ENCODE measurements at places on chromosomes 12 and 14. TPM values are rescaled to one million over a fixed set of nuclear protein-coding genes. Genes with fewer than 3 reads are reported as not detected.

GRCh38 chr12:71524626-71525025 is 85.0 kb downstream of the LGR5 start:
- no peaks in the 10 kb centered on the region for H3K4me1 ChIP-seq
- H3K27me3 ChIP-seq, result peaks cover 13% of the 10 kb centered on the region
- peaks cover 5% of the 10 kb centered on the region for H3K36me3 ChIP-seq
- no peak overlapping the region for H3K4me3 ChIP-seq

GRCh38 chr12:71536939-71537622 is 97.5 kb downstream of the LGR5 start:
- H3K4me3 ChIP-seq, result no peak overlapping the region
- peaks cover 7% of the 10 kb centered on the region for H3K27me3 ChIP-seq
- no peaks in the 10 kb centered on the region for H3K36me3 ChIP-seq
- no peak for DNase-seq

ADGRD1 gene
- total RNA-seq, result 2.6 TPM

GRCh38 chr12:90020014-90020413 is 311.4 kb upstream of the ATP2B1 start:
- H3K36me3 ChIP-seq, result no peaks in the 10 kb centered on the region
- H3K27me3 ChIP-seq, result no peaks in the 10 kb centered on the region
- no peak overlapping the region for H3K4me3 ChIP-seq
- DNase-seq, result no peak
- no peak overlapping the region for H3K27ac ChIP-seq

DNA sequence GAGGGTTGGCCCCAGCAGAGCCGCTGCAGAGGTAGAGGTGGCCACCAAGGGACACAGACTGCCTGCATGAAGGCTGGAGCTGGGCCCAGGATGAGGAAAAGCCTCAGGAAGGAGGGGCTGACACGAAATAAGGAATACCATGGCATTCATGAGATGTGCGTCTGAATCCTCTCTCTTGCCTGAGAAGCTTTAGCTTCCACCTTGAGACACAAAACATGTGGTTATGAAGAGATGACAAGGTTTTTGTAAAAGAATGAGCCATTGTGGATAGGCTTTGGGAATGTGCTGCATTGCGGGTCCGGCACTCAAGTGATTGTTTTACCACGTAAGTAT is 82.7 kb downstream of the DAD1 start:
- no peak overlapping the region for H3K4me3 ChIP-seq
- H3K4me1 ChIP-seq, result peaks cover 49% of the 10 kb centered on the region
- no peaks in the 10 kb centered on the region for H3K36me3 ChIP-seq
- DNase-seq, result no peak
- H3K27me3 ChIP-seq, result peaks cover 12% of the 10 kb centered on the region
- H3K27ac ChIP-seq, result no peak overlapping the region

GRCh38 chr14:53938136-53938837 is 18.3 kb downstream of the BMP4 start:
- no peaks in the 10 kb centered on the region for H3K36me3 ChIP-seq
- H3K27me3 ChIP-seq, result no peaks in the 10 kb centered on the region
- no peak for DNase-seq
- no peak overlapping the region for H3K4me3 ChIP-seq
